ENCODE measurements at places on chromosomes 11 and 22.

- DNase-seq = no peak
Measured at GRCh38 chr11:13214276-13214675, 63.3 kb upstream of the BMAL1 start.

DNA sequence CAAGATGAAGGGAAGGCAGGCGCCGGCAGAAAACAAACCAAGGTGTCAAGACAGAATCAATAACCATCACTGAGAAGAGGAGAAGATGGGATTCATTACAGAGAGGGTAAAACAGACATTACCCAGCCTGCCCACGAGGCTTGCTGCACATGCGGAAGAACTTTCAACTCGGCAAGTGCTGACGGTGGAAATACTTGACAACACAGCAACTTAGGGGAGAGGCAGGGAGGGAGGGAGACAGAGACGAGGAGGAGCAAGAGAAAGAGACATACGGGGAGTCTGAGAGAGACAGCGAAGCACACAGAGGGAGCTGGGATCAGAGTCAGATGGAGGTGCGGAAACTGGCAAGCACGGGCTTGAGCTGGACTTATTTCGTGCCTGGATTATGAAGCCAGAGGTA lies 129.3 kb upstream of the NECTIN1 start:
- DNase-seq = no peak

GRCh38 chr11:7592711-7593110 lies 78.9 kb downstream of the PPFIBP2 start:
- DNase-seq = no peak

GRCh38 chr11:2912498-2912897 lies 16.7 kb downstream of the PHLDA2 start:
- DNase-seq = no peak

GRCh38 chr11:124153821-124154220 lies 29.3 kb upstream of the OR10D3 start:
- DNase-seq = no peak

GRCh38 chr22:27378995-27379394 lies 422.6 kb downstream of the MN1 start:
- no peak for DNase-seq

DNA sequence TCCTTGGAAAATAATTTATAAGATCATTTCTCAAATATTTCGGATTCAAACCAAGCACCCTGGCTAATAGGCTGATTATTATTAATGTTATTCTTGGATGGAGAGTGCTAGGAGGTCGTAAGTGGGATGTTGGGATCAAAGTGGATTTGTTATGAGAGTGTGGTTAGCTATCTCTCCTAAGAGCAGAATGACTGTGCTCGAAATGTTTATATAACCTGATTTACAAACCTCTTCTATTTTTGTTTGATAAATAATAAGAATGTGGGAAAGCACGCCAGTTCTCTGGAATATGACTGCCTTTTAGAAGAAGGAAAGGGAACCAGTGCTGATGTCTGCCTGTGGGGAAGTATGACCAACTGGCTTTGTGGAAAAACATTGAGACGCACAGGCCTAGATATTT lies 527.5 kb downstream of the NTM start:
- no peak for DNase-seq

DNA sequence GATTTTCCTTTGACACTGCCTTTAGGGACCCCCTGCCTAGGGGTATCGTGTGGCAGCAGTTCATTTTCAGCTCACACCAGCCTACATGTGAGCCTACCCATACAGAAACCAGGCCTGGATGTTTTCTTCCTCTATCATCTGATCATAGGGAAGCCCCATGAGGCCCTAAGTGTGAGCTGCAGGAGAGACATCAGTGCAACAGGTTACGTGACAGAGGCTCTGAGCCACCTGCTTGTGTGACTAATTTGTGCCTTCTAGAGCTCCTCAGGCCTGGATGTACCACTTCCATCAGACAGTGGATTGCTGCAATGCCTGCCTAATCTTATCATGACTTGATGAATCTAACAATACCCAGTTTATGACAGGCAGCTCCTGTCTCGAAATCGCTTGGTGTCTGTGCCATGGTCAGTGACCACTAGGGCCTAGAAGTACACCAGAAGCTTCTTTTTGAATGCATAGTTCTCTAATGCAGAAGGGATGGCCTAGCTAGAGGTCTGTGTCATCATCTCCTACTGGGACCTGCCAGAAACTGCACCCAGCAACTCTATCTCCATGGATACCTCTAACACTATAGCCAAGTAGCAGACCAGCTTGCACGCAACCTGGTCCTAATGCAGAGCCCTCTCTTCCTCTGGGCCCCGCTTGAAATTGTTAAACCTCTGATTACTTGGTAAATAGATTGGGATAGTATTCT lies 109.7 kb upstream of the CLPB start:
- no peak for DNase-seq

- DNase-seq = no peak
Measured at GRCh38 chr11:74470526-74470925, 3.2 kb upstream of the KCNE3 start.

- no peak for DNase-seq
Measured at GRCh38 chr22:42256930-42257329, 13.5 kb downstream of the TCF20 start.

DNA sequence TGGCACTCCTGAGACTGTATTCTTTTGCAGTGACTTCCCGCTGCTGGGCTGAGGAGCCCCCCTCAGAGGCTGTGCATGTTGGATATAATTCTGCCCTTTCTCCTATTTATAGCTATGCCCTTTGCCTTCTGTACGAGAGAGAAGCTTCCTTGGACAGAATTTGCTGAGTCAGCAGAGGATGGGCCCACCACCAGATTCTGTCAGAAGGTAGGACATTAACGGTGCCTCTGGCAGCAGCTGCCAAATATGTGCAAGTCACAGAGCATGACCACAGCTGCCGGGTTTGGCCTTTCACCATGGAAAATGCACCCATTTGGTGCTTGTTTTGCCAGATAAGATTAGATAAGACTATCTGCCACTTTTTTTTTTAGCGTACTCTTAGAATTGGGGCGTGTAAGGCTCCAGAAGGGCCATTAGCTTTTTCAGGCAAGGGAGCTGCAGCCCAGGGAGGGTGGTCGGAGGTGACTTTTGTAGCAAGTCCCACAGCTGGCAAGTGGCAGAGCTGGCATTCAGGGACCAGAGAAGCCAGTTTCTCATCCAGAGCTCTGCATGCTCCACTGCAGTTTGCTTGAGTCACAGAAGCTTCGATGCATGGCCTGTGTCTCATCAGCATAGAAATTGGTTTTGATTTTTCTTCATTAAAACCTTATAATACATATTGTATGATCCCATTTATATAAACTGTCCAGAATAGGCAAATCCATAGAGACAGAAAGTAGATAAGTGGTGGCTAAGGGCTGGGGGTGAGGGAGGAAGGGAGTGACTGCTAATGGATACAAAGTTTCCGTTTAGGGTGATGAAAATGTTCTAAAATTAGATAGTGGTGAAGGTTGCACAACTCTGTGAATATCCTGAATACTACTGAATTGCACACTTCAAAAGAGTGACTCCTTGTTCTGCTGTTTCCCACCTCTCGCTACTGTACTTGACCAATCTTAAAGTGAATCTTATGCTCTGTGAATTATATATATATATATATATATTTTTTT lies 15.8 kb downstream of the UPB1 start:
- DNase-seq = no peak

DNA sequence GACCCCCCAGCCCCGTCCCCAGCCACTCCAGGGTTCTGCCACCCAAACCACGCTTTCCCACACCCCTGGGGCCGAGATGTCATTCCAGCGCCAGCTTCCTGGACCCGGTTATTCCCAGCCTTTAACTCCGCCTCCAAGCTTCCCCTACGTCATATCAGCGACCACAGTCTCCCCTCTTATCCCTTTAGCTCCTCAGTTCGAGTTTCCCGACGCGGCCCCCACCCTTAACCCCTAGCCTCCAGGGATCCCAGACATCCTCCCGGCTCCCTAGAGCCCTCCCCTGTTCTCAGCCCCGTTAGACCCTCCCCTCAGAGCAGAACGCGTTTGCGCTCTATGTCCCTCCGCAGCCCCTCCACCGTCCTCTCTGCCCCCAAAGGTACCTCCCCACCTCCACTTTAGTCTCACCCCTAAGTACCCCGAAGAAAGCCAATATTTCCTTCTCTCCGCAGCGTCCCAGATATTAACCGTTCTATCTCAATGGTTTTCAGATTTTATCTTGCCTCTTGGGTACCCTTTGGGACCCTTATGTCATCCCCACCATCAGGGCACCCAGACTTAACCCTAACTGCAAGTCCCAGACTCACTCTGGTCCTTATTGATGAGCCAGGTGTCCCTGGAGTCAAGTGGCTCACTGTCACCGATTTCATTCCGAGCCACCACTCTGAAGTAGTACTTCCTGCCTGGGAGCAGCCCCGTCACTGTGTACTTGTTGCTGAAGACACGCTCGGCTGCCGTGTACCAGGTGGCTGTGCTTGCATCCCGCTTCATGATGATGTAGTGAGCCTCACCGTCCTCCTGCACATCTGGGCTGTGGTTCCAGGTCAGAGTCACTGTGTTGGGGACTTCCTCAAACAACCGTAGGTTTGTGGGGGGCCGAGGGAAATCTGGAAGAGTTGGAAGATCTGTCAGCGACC lies 8.0 kb downstream of the TMEM86A start:
- peak; percentile 50 for DNase-seq

- no peak for DNase-seq
Measured at GRCh38 chr11:119935349-119935925, 202.5 kb downstream of the TRIM29 start.

GRCh38 chr11:134150195-134150903 lies 73.4 kb downstream of the NCAPD3 start:
- no peak for DNase-seq

DNA sequence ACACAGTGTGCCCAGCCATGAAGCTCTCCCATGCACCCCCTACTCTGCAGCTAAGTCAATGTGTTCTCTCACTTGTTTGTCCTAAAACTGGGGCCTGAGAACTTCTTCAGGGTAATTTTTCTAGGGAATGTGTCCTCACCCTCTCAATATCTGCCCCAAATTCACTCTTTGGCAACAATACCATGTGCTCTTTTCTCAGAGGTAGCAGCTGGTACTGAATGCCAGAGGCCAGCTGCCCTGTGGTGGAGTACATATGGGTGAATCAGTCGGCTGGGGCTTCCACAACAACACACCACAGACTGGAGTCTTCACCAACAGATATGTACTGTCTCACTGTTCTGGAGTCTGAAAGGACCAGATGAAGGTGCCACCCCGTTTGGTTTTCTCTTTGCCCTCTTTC lies 97.7 kb upstream of the TOP3B start:
- no peak for DNase-seq

- DNase-seq = no peak
Measured at GRCh38 chr11:17421781-17422180, 33.3 kb upstream of the KCNJ11 start.

DNA sequence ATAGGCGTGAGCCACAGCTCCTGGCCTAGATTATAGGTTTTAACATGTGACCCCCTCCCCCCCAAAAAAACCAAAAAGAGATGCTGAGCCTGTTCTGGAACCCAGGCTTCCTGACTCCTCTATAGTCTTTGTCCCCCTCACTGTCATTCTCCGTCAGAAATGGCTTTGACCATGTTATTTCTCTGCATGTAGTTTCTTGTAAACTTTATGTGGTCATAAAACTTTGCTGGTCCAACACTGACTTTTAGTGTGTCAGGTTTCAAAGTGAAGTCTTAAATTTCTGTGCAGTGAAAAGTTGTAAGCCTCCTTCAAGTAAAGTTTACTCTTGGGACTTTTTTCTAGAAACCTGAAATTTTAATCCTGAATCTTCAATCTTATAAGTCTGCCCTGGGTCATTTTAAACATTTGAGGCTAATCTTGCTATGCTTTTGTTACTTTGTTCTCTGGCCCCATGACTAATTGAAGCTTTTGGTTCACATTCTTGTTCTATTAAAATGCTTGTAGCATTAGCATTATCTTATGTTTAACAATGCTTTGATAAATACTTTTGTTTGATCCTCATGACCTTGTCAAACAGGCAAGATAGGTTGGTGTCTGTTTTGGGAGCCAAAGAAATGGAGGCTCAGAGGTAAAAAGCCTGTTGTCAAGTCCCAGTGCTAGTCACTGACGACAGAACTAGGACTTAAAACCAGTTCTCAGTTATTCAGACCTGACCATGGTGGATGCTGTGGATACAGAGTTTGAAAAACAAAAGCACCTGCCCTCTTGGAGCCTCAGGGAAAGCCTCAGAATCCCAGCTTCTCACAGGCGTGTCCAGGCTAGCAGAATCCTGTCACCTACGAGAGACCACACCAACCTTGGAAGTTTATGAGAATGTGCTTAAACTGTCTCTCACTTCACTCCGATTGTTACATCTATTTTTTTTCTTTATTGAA lies 87.7 kb upstream of the HORMAD2 start:
- DNase-seq = no peak

GRCh38 chr11:28759311-28759710 lies 651.1 kb downstream of the METTL15 start:
- no peak for DNase-seq

GRCh38 chr11:127452533-127452932 lies 452.0 kb upstream of the KIRREL3 start:
- DNase-seq = no peak

Data from T-helper 1 cell (primary cell).